ENCODE measurements at places on chromosomes 12 and 14.

DNA sequence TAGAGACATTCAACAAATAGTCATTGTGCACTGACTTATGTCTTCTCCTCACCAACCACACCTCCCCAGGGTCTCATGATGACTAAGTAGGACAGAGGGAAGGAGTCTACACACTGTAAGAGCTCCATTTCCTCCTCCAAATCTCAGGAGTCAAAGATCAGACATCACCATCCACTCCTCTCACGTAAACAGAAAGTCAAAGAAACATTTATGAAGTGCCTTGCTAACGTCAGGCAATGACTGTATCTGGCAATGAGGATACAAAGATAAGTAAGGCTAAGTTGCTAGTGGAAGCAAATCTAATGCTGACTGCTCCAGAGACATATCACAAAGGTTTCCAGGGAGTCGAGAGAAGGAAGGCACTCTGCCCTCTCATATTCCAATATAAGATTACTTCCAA, 88.9 kb downstream of the SLC2A13 start:
- DNase-seq, result no peak

DNA sequence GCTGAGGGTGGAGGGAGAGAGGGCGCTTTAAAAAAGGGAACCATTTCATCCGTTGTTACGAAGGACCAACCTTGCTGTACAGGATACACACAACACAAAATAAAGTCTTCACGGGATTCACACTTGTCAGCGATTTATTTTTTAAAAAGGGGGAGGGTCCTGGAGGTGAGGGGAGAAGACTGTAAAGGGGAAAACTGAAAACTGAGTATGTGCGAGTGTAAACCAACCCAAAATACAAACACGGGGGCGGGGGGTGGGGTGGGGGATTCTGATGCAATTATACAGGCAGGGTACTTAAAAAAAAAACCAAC, 499 bp upstream of the PRKAG1 start:
- no peak for DNase-seq

DNA sequence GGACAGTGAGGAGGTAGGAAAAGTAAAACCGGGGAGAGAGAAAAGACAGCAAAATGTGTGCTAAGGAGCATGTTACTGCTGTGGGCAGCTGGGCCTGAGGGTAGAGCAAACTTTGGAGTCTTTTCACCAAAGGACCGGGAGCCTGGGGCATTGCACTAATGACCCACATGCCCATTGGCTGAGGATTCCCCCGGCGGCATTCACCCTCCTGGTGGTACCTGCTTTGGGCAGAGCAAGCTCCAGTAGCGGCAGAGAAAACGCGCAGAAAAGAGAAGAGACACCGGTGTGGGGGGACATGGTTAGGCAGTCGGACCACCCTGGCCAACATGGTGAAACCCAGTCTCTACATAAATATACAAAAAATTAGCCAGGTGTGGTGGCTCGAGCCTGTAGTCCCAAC, 83.4 kb upstream of the ESRRB start:
- no peak for DNase-seq

- DNase-seq, result no peak
Measured at GRCh38 chr12:3651585-3652424, 101.1 kb downstream of the CRACR2A start.

DNA sequence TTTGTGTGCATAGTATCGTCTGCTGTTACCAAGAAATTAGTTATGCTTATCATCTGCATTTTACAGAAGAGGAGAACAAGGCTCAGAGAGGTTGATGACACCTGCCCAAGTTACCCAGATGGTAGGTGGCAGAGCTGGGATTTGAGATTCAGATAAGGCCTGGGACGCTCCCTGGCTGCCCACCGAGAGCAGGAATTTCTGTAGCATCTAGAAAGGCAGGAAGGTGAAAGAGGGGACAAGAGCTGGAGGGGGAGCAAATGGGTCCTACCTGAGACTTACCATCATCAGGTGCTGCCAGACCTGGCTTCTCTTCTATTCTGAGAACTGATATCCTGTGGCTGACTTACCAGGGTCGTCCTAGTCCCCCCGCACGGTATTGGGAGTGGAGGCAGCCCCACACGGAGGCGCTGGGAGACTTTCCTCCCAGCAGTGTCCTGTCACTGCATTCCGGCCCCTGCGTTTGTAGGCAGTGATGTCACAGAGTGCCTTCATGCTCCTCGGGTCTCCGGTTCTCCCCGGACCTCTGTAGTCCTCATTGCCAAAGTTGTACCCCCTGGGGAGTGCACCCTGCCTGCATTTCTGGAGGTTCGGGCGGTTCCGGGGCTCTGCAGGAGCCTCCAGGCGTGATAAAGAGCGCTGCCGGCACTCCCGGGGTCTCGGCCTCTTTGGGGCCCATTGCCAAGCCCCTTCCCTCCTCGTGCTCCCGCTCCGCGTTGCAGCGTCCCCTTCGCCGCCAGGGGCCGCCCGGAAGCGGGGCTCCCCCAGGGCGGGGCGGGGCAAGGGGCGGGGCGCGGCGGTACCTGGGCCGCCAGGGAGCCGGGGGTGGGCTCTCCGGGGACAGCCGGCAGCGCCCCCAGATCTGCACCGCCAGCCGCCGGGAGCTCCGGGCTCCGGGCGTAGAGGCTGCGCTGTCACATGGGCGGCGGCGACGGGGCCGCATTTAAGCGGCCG, at the start of gene CABP1:
Gene CABP1 (plus strand): TSS at position 856 of the 951 bp plus-strand sequence. CDS start 60 bp downstream, at position 916.
- no peak for DNase-seq

GRCh38 chr12:75479963-75480461, 543 bp upstream of the GLIPR1 start:
- DNase-seq, result no peak

GRCh38 chr14:55107766-55108554, 21.1 kb upstream of the LGALS3 start:
- no peak for DNase-seq

DNA sequence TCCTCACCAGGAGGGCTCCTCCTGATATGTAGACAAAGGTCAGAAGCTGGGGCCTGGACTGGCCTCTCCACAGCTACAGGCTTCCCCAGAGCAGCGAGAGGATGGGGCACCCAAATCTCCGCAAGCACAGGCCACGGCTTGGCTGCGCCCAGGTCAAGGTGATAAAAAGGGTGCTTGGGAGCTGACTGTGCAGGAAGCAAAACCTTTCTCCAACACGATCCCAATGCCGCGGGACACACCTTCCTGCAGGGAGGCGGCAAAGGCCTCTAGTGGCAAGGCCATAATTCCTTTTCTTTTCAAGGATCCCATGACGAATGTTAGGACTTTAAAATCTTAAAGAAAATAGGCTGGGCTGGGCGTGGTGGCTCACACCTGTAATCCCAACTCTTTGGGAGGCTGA, 13.6 kb downstream of the ITPK1 start:
- no peak for DNase-seq

DNA sequence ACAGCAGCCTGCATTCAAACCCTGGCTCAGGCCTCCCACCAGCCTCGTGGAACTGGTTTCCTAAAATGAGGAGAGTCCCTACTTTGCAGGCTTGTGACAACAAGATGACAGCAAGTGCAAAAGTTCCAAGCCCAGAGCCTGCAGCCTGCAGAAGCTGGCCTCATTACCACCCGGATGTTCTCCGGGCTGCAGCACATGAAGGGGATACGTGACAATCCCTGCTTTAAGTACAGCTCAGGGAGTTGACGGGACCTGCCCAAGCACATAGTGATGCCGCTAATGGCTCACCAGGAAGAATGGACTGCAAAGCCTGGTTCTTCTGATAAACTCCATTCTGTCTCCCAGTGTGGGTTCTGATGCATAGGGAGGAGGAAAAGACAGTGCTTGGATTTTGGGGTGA, 15.0 kb downstream of the SSH1 start:
- no peak for DNase-seq

- DNase-seq, result no peak
Measured at GRCh38 chr12:32897687-32898573, 1.4 kb upstream of the PKP2 start.

GRCh38 chr14:99136401-99136800, 135.6 kb downstream of the BCL11B start:
- no peak for DNase-seq

Data from hematopoietic multipotent progenitor cell treated with erythropoietin and hydrocortisone succinate and interleukin-3 and kit ligand, for 15 days (in vitro differentiated cells).